ENCODE measurements at places on chromosomes 13 and 19.

GRCh38 chr13:98184792-98185191, 7.7 kb upstream of the RNF113B start:
- no peak for DNase-seq

DNA sequence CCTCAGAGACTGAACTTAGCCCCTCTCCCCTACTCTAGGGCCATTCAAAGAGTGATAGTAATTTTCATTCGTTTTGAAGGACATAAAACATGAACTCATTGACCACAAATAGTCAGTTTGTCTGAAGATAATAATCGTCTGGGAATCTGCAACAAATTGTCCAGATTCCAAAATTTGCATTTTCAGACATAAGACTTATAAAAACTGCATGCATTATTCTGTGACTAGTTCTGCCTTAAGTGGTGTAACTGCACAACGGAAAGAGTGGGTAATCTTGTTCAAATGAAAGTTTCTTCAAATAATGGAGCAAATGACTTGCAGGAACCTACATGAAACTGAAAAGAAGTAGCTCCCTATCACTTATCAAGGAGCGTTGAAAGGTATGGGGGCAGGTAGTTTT, 8.4 kb downstream of the CSNK1A1L start:
- no peak for DNase-seq

GRCh38 chr13:34004676-34005075, 186.7 kb downstream of the RFC3 start:
- no peak for DNase-seq

DNA sequence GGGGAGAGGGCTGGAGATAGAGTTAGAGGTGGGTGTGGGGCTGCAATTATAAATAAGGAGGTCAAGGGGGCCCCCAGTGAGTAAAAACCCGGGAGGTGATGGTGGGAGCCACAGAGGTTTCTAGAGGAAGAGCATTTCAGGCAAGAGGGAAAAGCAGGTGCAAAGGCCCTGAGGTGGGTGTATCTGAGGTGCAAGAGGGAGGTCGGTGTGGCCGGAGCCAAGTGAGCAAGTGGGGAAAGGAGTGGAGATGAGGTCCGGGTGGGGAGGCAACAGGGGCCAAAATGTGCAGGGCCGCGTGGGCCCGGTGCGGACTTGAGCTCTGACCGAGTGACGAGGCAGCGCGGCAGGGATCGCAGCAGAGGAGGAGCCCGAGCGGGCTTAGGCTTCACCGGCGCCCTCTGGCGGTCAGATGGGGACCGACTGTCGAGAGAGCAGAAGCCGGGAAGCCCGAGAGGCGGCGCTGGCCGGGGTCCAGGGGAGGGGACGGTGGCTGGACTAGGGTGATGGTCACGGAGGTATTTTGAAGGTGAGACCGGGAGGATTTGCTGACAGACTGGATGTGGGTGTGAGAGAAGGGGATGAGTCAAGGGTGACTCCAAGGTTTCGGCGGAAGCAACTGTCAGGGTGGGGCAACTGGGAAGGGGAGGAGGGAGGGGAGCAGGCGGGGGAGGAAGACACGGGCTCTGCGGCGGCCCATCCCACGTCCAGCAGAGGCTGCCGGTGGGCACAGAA, 17.7 kb upstream of the SPACA4 start:
- peak; percentile 77 for DNase-seq

- no peak for DNase-seq
These were observed 307.7 kb downstream of the PCDH9 start for GRCh38 chr13:66922444-66922843.

All from stimulated activated CD4-positive, alpha-beta T cell treated with anti-CD3 and anti-CD28 coated beads, Interleukin-1b, Interleukin-23, amount 100 ng/mL, for 1 hour (primary cell).